ENCODE measurements at places on chromosomes 5 and 9.

DNA sequence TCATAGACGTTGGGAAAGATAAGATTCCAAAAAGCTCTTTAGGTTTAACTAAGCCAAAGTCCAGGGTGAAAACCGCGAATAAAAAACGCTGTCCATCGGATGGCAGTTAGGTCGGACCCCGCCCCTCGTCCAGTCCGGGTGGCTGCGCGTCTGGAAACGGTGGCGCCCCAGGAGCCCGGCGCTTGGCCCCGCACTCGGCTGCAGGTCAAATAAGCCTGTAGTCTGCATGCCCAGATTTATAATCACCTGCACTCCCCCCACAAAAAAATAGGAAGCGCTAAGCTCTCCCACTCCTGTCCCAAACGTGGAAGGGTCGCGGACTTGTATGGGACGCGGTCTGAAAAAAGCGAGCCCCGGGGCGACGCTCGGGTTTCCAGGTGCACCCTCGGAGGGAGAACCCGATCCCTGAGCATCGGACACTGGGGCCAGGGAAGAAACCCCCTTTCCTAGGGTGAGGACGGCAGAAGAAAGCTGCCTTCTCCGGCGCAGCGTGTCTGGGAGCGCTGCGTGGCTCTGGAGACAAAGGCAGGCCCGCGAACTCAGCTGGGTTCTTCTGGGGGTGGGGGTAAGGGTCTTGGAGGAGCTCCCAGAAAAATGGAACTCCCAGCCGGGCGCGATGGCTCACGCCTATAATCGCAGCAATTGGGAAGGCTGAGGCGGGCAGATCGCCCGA lies 923 bp upstream of the ZBTB5 start:
- peak; percentile 71 for DNase-seq

GRCh38 chr5:173324115-173325001 lies 3.9 kb downstream of the STC2 start:
- DNase-seq: no peak

DNA sequence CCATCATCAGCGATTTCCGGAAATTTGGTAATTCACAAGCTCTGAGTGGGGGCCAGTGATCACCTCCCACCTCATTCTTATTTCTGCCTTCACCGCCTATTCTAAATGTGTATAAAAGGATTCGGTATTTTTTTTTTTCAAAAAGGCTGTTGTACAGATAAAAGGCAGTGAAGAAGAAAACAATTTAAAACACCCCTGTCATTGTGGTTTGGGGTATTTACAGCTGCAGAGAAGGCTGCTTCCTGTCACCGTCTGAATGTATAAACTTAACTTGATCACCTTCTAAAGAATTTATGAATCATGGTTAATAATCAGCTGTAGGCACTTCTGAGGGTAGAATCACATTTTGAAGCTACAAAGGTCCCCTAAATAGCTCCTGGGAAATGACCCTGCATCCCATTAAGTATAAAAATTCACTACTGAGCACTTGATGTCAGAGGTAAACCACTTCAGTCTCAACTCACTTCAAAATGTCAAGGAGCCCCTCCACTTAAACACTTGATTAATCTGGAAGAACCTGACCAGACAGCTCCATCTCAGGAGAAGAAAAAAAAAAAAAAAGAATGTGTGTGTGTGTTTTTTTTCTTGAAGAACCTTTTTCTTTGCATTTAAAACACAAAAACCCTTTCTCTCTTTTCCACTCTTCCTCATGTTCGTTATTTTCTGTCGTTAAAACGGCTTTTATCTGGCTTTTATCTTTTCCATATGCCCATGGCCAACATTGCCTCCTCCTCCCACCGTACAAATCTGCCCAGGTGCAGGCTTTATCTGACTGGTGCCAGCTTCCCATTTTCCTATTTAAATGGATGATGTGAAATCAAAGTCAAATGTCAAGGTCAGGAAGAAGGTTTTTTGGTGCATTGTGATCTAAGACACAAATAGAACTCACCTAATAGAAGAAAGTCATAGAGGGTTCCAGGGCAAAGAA lies 291.2 kb downstream of the IRX1 start:
- DNase-seq: no peak

GRCh38 chr9:114025196-114025753 lies 52.8 kb downstream of the AMBP start:
- no peak for DNase-seq

GRCh38 chr5:169701910-169702451 lies 64.9 kb downstream of the DOCK2 start:
- no peak for DNase-seq

DNA sequence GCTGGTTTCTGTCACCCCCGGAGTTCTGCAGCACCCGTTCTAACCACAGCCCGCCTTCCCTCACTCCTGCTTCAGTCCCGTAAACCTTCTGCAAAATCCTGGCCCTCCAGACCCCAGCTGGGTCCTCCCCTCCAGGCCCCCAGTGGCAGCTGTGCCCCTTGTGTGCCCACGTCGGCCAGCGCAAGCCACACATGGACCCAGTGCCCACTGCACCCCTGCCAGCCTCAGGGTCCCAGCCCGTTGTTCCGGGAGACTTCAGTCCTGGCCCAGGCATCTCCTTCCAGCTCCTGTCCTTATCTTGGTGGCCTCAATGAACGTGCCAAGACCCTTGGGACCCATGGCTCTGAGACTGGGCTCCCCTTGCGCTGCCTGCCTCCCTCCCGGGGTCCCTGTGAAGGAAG lies 43.2 kb downstream of the EXD3 start:
- no peak for DNase-seq

DNA sequence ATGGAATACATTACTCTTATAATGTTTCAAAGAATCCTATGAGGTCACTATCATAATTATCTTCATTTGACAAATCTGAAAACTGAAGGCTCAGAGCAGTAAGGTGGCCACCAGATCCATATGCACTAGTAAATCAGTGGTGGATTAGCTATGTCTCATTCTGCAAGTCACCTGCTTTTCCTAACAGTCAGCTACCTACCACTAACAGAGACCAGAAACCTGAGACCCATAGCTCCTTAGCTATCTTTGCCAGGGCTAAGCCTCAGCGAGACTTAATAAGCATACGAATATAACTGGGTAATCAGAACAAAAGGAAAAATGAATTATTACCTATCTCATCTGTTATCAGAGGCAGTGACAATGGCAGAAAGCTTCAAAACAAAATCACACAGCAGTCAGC lies 118.7 kb downstream of the AUH start:
- no peak for DNase-seq

- DNase-seq: no peak
These were observed 266.5 kb downstream of the ELAVL2 start for GRCh38 chr9:23559522-23559921.

GRCh38 chr9:4799033-4799430 lies 6.3 kb downstream of the RCL1 start:
- DNase-seq: no peak

GRCh38 chr5:56282216-56282615 lies 49.1 kb upstream of the ANKRD55 start:
- DNase-seq: no peak

- no peak for DNase-seq
These were observed 240.3 kb downstream of the ARRDC3 start for GRCh38 chr5:91142819-91143218.

DNA sequence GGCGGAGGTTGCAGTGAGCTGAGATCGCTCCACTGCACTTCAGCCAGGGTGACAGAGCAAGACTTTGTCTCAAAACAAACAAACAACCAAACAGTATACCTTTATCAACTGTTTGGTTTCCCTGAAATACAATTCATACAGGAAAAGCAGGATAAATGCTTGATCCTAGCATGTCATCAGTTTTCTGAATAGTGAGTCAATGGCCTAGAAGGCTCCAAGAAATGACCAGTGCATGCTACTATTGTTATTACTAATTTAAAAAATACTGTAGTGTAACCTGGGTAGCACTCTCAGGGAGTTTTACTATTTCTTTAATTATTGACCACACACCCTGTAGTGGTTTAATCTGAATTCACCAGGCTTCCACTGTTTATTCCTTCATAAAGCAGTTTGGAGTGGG lies 101.0 kb upstream of the PTPN3 start:
- DNase-seq: no peak

- DNase-seq: no peak
These were observed 69.8 kb downstream of the ASTN2 start for GRCh38 chr9:117344892-117345660.

GRCh38 chr5:29982457-29982856 lies 1211.0 kb upstream of the CDH6 start:
- no peak for DNase-seq

- peak; percentile 58 for DNase-seq
These were observed 9.1 kb upstream of the DNAJC25 start for GRCh38 chr9:111621895-111622480.

- DNase-seq: no peak
These were observed 29.6 kb downstream of the IRF1 start for GRCh38 chr5:132460846-132461568.

- peak; percentile 31 for DNase-seq
These were observed 12.5 kb downstream of the PTCH1 start for GRCh38 chr9:95504053-95504963.

- DNase-seq: no peak
These were observed 486.2 kb upstream of the DAP start for GRCh38 chr5:11247224-11247623.

- no peak for DNase-seq
These were observed 8.3 kb upstream of the COMMD10 start for GRCh38 chr5:116076496-116076895.

- no peak for DNase-seq
These were observed 639 bp downstream of the AMACR start for GRCh38 chr5:34007201-34007620.

- DNase-seq: no peak
These were observed 40.5 kb downstream of the SMIM23 start for GRCh38 chr5:171826132-171826531.

- no peak for DNase-seq
These were observed 181.3 kb downstream of the ESM1 start for GRCh38 chr5:54804086-54804485.

- no peak for DNase-seq
These were observed 117.8 kb downstream of the TLE4 start for GRCh38 chr9:79689576-79689975.

DNA sequence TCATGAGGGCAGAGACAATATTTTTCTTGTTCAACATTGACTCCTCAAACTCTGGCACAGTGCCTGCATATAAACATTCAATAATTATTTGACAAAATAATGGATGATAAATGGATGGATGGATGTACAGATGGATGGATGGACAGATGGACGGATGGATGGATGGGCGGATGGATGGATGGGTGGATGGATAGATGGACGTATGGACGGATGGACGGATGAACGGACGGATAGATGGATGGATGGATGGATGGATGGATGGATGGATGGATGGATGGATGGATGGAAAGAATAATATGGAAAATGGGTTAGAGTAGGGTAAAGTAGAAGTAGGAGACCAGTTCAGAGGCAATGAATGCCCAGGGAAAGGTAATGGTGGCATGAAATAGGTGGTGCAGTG lies 589.2 kb downstream of the EBF1 start:
- DNase-seq: no peak

DNA sequence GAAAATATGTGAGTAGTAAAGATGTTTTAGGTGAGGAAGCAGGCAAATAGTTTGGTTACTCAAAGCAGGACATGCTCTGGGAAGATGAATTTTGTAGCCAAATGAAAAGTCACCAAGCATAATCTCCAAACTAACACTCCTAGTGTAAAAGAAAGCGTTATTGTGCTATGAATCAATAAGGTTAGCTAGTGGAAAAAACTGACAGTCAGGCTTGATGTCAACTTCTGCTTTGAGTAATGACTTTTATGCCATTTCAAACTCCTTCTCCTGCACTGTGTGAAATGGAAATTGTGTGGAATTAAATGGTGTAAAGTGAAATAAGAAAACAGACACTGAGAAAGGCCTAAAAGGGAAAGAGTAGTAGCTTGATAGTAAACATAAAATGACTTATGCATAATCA lies 637.2 kb upstream of the DMAC1 start:
- DNase-seq: no peak

DNA sequence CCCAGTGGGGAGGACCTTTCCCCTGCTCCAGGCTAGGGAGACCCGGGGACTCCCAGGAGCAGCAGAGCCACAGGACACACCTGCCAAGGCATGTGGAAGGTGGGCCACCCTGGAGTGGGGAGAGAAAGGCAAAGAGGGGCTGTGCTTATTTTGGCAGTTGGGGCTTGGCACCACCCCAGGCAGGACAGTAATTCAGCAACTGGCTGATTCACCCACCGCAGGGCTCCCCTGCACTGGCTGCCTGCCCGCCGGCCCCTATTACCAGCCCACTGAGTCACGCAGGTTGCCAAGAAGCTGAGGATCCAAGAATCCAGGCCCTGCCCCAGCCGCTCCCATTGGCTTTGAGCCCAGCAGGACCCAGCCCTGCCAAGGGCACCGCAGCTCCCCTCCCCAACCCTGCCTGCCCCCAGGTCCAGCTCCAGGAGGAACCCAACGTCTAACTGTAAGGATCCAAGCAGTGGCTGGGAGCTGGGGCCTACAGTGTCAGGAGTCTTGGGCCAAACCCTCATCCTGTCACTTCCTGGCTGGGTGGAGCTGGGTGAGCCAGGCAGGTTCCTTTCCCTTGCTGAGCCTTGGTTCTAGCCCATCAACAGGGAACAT lies 14.2 kb upstream of the RALGDS start:
- DNase-seq: no peak

DNA sequence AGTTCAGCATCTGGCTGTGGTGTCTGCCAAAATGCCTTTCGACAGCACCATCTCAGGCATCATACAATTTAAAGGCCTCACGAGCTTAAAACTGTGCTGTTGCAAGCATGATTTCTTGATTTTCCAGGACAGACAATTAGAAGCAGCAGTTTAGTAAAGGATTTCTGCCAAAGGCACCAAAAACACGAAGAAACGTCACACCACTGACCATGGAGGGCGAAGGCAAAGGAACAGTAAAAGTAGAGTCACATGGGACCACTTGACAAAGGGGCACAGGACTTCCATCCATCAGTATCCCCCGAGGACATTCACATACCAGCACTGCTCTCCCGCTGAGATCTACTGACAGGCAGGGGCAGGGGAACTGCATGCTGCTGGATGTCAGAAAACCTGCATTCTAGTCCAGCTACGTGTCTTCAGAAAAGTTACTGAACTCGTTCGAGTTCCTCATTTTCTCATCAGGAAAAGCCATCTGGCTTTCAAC lies 70.4 kb upstream of the FBXW11 start:
- DNase-seq: no peak

DNA sequence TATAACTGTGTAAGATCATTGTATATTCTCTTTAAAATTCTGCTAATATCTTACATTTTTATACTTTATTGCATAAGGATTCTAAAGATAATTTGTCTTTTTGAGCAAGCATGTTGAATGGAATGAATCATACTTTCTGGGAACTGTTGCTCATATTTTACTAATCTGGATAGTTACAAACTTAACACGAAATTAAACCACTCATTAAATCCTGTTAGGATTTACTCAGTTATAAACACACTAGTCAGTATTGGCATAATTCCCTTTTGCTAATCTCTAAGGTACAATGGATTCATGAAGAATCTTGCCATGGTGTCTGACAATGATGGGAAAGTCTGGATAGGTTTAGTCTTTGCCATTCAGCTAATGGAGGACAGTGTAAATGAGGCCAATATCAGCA lies 338.1 kb upstream of the SMC2 start:
- DNase-seq: no peak

Data from endothelial cell (in vitro differentiated cells).